ENCODE measurements at places on chromosomes 2 and 18.
A peak's percentile ranks its signal among the peaks of the same experiment; 100 is the strongest.

DNA sequence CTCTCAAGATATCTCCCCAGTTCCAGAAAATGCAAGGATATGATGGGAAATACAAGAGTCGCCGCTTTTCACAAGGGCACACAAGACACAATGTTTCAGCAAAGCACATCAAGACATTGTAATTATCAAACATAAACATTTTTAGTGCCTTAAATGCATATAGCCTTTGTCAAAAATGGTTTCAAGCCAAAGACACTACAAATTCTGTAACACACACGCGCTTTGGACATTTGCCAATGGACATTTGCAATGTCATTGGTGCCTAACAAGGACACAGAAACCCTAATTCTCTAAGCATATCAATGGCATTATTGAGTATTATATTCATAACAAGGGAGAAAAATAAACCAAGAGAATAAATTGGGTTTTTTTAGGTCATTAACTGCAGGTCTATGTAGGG, 16.1 kb downstream of the ADD2 start:
- DNase-seq, result no peak

DNA sequence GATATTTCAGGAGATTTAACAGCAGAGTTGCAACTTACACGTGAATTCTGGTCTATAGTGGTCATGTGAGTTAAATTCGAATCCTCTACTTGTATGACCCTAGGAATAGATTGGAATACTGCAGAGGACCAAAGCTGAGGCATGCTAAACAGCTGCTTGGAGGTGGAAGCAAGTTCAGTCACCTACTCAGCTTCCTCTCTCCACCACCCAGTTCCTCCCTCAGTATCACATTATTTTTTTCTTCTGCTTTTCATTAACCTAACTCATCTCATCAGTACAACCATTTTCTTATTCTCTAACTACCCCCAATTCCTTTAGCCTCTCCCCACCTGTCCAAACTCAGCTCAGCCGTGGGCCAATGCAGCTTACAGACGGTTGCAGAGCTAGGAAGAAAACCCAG, 385.5 kb downstream of the SETBP1 start:
- no peak for DNase-seq

DNA sequence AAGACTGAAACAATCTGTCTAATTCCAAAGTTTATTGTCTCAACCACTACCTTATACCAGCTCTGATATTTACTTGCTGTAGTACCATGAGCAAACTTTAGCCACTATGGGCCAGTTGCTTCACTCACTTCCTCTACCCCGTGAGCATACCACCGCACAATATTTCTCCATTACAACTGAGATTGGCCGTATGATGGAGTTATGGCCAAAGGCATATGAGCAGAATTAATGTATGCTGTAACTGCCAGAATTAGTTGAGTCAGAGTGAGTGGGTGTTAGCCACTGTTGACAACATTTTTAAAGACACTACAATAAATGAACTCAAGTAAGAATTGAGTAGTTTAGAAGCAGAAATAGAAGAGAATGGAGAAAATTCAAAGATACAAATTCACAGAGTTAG, 69.7 kb downstream of the LRATD1 start:
- no peak for DNase-seq

- no peak for DNase-seq
Observed at GRCh38 chr2:68293755-68294154, 26.0 kb downstream of the CNRIP1 start.

GRCh38 chr2:58914733-58915505, 673.8 kb upstream of the FANCL start:
- no peak for DNase-seq

- no peak for DNase-seq
Observed at GRCh38 chr2:165202239-165202638, 1.6 kb downstream of the SCN3A start.

DNA sequence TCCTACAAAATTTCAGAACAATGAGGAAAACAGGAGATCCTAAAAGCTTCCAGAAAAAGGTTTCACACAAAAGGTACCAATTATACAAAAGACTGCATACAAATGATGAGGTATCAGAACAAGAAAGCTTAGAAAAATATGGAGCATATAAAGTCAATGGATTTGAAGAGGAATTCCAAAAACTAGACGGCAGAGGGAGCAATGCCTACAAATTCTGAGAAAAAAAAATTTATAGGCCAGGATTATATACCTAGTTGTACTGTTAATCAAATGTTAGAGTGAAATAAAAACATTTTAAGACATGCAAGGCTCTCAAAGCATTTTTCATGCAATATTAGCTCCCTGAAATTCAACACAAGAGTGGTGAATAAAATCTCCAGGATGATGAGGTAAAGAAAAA, 106.2 kb downstream of the ZRANB3 start:
- no peak for DNase-seq

- no peak for DNase-seq
Observed at GRCh38 chr2:96176661-96177060, 31.4 kb upstream of the DUSP2 start.

- DNase-seq, result no peak
Observed at GRCh38 chr18:66752733-66753132, 148.8 kb upstream of the CDH19 start.

DNA sequence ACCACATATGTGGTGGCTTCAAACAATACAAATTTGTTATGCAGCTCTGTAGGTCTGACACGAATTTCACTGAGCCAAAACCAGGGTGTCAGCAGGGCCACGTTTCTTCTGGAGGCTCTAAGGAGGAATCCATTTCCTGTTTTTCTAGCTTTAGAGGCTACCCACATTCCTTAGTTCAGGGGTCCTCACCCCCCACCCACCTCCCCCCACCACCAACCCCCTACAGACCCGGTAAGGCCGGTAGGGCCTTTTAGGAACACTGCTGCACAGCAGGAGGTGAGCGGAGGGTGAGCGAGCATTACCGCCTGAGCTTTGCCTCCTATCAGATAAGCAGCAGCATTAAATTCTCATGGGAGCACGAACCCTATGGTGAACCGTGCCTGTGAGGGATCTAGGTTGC, 10.6 kb upstream of the SLC39A10 start:
- DNase-seq, result no peak

- no peak for DNase-seq
Observed at GRCh38 chr2:5694306-5694705, 2.1 kb downstream of the SOX11 start.

DNA sequence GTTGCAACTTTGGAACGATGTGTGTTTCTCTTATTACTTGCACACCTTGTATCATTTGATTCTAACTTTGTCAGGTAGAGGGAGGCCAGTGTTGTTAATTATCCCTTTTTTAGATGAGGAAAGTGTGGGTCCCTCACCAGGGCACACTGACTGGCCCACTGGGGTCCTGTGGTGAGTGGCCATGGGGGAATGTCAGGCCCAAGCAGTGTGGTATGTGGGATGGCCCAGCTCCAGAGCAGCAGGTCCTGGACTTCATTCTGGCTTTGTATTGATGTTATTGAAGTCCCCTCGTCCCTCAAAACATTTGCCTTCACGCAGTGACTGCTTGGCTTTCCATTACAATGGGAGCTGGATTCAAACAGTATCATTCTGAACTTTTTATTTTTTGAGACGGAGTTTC, 11.7 kb downstream of the NCK2 start:
- no peak for DNase-seq

- DNase-seq, result no peak
Observed at GRCh38 chr18:67265464-67266245, 250.9 kb downstream of the DSEL start.

DNA sequence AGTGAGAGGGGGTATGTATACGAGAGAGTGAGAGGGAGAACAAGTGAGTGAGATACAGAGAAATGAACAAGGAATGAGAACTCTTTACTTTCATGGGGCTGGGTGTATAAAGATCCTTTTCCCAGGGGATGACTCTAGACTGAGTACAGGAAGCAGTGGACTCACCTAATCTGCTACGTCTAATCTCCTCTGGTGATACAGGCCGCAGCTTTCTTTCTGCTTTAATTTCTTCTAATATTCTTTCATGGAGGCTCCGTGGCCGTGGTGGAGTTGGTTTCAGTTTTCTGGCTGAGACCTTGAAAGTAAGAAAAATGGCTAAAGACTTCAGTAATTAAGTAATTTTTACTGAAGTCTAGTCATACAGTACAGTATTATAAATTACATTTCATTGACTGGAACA, 85.2 kb downstream of the PRELID3A start:
- DNase-seq, result no peak

DNA sequence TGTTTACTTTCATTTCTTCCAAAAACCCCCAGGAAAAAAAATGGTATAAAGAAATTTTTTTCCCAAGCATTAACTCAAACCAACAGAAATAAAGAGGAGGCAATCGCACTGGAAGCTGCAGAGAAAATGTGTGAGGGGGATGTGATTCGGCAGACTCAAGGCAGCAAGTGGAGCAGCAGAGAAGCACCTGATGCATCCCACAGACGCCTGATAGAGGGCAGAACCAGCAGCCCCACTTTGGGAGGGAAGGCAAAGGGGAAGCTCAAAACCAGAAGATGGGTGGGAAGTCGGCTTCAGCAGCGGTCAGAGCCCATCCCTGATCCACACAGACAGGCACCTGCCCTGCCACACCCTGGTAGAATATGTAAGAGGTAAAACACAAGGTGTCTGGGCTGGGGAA, 12.6 kb downstream of the FTCDNL1 start:
- DNase-seq, result no peak

DNA sequence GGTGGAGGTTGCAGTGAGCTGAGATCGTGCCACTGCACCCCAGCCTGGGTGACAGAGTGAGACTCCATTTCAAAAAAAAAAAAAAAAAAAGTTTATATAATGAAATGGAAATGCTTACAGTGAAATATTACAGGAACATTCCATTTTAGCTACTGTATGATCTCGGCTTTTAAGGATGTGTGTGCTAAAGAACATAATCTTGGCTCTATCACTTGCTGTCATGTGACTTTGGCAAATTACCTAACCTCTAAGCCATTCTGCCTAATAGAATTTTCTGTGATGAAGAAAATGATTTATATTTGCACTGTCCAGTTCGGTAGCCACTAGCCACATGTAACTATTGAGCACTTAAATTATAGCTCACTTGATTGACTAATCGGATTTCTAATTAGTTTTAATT, 36.3 kb downstream of the SMAD4 start:
- DNase-seq, result no peak

GRCh38 chr2:100222844-100223243, 80.5 kb upstream of the AFF3 start:
- no peak for DNase-seq

DNA sequence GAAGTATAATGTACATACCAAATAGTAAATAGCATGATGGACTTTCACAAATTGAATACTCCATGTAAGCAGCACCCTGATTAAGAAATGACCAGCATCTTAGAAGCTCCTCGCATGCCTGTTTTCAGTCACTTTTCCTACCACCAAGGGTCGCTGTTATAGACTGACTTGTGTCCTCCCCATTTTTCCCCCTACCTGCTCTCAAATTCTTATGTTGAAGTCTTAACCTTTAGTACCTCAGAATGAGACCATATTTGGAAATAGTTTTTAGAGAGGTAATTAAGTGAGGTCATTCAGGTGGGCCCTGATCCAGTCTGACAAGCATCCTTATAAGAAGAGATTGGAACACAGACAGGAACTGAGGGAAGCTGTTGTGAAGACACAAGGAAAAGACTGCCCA, 125.9 kb downstream of the LYPD6 start:
- no peak for DNase-seq

GRCh38 chr2:233563663-233564430, 2.7 kb downstream of the USP40 start:
- DNase-seq, result no peak

DNA sequence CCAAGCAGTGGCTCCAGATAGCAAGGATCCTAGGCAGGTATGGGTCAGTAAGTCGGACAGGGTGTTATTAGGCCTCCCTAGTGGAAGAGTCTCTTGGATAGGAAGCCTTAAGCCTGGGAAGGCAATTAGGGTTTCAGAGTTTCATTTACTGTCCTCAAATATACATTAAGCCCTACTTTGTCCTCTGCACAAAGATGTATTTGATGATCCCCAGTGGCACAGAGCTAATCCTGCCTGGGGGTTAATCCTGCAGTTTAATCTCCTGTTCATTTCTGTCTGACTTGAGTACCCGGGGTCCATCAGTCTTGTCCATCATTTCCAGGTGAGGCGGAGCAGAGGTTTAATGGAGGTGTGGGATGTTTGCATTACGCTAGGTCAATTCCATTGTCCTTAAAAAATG, 62.0 kb downstream of the MTCL1 start:
- peak; percentile 77 for DNase-seq

DNA sequence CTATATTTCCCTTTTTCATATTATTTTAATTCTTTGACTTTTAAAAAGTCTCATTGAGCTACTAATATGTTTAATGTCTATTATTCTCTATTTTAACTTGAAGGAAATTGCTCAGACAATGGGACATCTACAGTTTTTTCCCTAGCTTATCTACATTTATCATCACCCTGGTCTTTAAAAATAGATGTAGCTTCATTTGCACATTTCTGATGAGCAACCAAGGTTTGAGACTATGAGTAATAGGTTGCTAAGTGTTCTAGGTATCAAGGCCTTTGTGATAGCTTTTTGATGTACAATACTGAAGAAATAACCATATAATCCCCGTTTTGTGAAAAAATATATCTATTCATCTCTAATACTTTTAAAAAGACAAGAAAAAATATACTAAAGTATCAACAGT, 47.0 kb downstream of the STAT4 start:
- DNase-seq, result no peak

DNA sequence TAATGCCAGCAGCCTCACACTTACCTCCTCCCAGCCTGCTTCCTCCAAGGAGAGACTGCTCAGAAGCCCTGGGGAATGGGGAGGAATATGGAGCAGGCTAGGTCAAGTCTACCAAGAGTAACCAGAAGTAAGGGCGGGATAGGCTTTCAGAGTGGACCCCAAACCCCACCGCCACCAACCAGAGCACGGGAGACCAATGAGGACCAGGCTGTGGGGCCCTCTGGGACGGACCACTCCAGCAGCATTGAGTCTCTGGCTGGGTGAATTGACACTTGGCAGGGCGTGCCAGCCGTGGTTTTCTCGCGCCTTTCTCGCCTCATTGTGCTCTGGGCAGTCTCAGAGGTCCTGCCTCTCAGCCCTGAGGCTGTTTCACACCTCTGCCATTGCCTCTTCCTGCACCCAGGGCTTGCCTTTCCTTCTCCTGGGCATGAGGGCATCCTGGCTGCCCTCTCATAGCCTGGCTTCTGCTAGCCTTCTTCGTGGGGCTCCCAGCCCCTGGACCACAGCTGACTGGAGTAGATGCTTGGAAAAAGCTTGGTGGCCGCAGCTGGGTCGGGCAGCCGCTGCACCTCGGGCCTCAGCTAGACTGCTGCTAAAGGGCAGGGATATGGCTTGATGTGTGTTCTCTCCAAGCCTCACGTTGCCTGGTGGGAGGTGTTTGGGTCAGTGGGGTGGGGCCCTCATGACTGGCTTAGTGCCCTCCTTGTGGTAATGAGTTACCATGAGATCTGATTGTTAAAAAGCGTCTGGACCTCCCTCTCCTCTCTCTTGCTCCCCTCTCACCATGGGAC, 40.5 kb upstream of the HS6ST1 start:
- DNase-seq, result no peak

GRCh38 chr18:3717376-3718025, 267.5 kb downstream of the TGIF1 start:
- DNase-seq, result no peak

DNA sequence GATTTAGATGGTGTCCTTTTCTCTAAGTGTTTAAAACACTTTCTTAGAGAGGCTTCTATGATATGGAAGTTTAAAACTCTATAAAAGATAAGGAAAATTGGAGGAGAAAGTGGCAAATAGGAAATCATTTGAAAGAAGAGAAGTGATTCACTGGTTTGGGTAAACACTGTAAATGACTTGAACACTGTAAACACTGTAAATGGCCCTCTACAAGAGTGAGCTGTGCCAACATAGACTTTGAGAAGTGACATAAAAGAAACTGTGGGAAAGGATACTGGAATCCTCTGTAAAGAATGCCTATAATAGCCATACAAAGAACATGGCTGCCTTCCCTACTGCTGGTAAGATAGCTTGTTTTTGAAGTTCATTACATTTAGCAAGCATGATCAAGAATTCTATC, 210.9 kb upstream of the SIX3 start:
- DNase-seq, result no peak

Data from D721Med (cell line).